RKO (cell line): ENCODE measurements at places on chromosomes 1 and 21.

GRCh38 chr1:7006996-7007871 is 222.0 kb downstream of the CAMTA1 start:
- no peak for DNase-seq

- no peak for DNase-seq
Measured at GRCh38 chr1:201016211-201016651, 7.3 kb downstream of the KIF21B start.

DNA sequence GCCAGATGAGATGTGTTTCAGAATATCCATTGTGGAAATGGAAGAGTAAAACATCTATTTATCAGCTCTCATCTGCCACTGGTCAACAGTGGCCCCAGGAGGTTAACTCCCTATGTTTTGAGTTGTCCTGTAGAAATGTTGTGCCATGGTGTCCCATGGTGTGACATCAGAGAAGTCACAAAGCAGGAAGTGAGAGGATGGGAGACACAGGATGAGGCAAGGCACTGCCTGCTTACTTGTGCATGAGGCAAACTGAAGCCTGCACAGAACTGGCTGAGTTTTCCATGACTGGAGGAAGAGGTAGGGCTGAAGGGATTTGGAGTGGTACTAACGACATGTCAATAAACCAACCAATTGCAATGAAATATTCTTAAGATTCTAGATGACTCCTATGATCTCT is 131.5 kb upstream of the ZNF644 start:
- no peak for DNase-seq

DNA sequence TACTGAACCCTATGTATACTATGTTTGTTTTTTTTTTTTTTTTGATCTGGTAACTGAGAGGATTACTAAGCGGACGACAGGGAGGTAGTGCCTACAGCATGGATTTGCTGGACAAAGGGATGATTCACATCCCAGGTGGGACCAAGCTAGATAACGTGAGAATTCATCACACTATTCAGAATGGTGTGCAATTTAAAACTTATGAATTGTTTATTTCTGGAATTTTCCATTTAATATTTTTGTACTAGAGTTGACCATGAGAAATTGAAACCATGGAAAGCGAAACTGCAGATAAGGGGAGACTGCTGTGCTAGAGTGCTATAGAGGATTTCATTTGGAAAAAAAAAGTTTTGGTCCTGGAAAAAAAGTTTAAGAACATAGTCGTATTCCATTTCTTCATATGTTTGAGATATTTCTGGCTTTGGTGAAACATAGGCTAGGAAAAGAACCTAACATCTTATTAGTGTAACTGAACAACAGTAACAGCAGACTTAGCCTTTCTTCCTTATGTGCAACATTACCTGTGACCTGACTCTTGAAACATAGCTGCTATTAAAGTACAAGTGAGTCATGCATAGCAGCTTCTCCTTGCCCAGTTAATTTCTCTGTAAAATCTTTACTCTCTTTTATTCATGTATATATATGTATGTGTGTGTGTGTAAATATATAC is 202.5 kb downstream of the FGGY start:
- DNase-seq = no peak
